CD14-positive monocyte (primary cell): ENCODE measurements at places on chromosomes 1 and 21. TPM values are rescaled to one million over a fixed set of nuclear protein-coding genes. Genes with fewer than 3 reads are reported as not detected.
A peak's percentile ranks its signal among the peaks of the same experiment; 100 is the strongest.

Gene OR2G6
- polyA plus RNA-seq = not detected

DNA sequence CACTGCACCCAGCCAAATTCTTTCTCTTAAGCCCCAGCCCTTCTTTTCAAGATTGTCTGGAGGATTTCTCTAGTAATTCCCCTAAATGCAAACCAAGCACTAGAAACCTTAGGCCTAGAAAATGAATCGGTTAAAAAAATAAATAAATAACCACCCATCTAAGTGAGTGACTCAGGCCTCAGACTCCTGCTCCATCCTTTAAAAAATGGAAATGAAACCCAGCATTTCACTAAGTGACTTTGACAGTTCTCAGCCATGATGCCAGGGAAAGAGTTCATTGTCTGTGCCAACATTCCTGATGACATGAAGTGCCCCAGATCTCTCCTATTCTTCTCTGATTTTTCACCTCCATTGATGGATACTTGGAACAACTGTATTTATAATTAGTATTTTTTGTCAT, 415.2 kb upstream of the DAB1 start:
- DNase-seq = no peak

GRCh38 chr1:181033128-181033798, 520 bp upstream of the MR1 start:
- peak; percentile 83 for DNase-seq

Gene AIRE
- polyA plus RNA-seq = not detected

DNA sequence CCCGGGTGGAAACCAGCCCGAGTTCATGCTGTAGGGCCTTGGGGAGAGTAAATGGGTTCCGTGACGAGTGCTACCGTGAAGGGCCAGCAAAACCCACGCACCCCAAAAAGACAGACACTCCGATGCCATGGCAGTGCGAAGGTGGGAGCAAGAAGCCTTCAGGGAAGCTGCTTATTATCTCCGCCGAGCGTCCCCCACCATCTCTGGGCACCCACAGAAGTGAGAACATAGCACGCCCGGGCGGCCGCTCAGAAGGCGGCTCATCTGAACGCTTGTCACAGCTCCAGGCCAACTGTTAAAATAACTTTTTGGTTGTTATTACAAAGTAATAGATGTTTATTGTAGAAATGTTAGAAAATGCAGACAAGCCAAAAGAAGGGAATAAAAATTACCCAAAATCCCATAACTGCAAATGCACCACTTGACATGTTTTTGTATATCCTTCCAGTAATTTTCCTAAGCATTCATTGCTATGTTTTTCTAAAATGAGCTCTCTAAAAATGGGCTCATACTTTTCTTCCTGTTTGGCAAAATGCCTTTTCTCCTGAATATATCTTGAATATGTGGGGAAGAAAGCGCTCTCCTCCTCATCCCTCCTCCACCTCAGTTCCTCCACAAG, 234.9 kb downstream of the NPHP4 start:
- DNase-seq = no peak

Gene INTS7
- 10.7 TPM for polyA plus RNA-seq
